ENCODE measurements at places on chromosomes 12 and 14.

DNA sequence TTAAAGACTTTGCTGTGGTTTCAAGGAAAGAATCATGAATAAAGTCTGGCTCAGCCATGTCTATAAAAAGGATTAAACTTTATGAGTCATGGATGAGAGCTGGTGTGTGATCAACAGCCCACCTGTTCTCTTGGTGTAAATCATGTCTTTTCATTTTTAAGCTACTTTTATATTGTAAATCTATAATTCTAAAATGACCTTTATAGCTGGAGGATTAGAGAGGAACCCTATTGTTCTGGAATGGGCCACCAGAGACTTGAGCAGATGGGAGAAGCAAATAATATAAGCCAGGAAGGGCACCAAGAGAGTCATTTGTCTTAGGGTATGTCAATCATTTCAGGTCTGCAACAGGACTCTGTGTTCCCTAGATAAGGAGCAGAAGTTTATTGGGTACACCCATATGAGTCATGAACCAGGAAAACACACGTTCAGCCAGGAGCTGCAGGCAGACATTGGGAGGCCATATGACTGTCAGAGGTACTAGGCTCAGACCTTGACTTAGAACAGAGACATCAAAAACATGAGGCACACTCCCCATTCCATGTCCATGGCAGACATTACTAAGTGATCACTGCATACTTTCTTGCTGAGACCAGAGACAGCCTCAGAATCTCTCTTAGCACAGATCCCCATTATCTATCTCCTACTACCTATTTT lies 49.3 kb downstream of the NDUFA12 start:
- no peak for DNase-seq

- DNase-seq: no peak
Observed at GRCh38 chr12:6891646-6892001, 13.0 kb upstream of the LRRC23 start.

GRCh38 chr12:16726879-16727278 lies 120.9 kb upstream of the LMO3 start:
- DNase-seq: no peak

DNA sequence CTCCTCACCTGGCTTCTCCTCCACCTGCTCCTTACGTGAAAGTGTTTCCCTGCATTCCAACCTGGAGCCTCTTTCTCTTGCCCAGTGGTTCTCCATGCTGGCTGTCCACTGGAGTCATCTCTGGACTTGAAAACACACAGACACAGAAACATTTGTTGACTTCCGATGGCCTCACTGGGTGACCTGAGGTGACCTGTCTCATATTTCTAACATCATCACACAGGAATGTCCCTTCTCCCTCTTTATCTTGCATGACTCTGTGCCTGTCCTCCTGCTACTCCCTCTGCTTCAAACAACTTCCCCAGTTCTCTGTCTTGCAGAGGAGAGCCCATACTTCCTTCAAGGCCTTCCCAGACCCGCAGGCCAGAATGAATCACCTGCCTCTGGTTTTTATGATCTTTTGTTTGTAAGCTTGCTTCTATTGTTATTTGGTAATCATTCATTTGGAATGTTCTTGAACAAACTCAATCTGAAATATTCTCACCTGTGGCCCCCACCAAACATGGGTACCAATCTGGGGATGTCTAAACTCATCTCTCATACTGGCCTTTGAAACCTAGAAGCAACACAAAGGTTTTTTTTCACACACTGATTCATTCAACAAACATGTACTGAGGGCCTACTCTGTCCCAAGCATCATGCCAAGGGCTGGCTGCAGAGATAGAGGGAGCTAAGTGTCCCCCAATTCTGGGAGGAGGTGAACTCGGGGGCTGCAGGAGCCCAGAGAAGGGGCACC lies 9.7 kb upstream of the RIN3 start:
- DNase-seq: no peak

GRCh38 chr12:77999074-77999715 lies 168.5 kb downstream of the NAV3 start:
- DNase-seq: no peak

- no peak for DNase-seq
Observed at GRCh38 chr14:45664668-45665356, 411.8 kb upstream of the MIS18BP1 start.

DNA sequence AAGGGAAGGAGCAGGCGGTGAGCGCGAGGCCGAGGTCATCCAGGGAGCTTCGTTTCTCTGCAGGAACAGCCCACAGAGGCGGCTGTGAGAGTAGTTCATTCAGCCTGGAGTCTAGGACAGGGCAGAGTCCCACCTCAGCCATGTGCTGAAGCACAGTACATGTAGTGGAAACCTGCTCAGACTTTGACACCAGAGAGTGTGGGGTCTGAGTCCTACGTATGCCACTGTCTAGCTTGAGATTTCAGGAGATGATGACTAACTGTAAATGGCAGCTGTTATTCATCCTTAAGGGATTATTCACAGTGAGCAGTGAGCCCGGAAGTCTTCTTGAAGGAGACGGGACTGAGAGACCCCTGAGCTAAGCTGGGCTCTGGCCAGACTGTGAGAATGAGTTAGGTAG lies 938 bp upstream of the SLC6A13 start:
- no peak for DNase-seq

DNA sequence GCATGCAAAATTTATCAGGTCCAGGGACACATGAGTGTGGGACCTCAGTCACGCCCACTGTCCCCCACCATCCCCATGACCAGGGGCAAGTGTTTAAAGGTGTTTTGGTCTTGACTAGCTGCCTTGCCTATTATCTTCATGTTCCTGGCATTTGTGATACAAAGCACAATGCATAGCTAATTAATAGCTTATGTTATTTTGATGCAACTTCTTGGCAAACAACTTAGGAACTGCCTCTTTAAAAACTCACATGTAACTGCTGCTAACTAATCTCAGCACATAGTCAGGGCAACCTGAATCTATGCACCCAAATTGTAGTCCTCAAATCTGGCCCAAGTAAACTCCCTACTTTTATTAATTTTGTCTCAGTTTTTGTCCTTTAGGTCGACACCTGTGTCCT lies 7.4 kb upstream of the OR6J1 start:
- DNase-seq: no peak

- no peak for DNase-seq
Observed at GRCh38 chr14:95127531-95127911, 29.8 kb downstream of the DICER1 start.

GRCh38 chr12:52992699-52993557 lies 13.3 kb upstream of the EIF4B start:
- DNase-seq: no peak

DNA sequence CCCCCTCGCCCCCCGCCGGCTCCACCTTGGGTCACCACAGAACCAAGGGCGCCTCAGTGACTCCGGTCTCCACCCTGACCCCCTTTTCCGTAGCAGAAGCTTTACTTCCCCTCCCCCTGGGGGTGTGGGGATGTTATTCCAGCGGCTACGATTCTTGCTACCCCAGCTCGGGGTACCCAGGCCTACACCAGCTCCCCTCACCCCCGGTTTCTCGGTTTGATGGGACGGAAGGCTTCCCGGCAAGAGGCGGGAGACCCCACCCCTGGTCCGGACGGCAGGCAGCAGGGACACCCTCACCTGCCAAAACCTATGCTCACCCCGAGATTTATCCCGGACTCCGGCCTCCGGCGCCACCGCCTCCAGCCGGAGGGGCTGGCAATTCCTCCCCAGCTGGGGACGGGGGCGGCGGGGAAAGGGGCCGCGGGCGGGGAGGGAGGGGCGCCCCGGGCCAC lies 619 bp downstream of the RAB15 start:
- no peak for DNase-seq

Data from GM18507 (cell line).